ENCODE measurements at places on chromosomes 12 and 14.
A peak's percentile ranks its signal among the peaks of the same experiment; 100 is the strongest.

GRCh38 chr12:66397574-66398290 lies 95.4 kb downstream of the HELB start:
- DNase-seq, result no peak
- H3K4me3 ChIP-seq, result no peak overlapping the region
- H3K36me3 ChIP-seq, result no peaks in the 10 kb centered on the region
- no peak overlapping the region for H3K27ac ChIP-seq
- no peaks in the 10 kb centered on the region for H3K27me3 ChIP-seq

DNA sequence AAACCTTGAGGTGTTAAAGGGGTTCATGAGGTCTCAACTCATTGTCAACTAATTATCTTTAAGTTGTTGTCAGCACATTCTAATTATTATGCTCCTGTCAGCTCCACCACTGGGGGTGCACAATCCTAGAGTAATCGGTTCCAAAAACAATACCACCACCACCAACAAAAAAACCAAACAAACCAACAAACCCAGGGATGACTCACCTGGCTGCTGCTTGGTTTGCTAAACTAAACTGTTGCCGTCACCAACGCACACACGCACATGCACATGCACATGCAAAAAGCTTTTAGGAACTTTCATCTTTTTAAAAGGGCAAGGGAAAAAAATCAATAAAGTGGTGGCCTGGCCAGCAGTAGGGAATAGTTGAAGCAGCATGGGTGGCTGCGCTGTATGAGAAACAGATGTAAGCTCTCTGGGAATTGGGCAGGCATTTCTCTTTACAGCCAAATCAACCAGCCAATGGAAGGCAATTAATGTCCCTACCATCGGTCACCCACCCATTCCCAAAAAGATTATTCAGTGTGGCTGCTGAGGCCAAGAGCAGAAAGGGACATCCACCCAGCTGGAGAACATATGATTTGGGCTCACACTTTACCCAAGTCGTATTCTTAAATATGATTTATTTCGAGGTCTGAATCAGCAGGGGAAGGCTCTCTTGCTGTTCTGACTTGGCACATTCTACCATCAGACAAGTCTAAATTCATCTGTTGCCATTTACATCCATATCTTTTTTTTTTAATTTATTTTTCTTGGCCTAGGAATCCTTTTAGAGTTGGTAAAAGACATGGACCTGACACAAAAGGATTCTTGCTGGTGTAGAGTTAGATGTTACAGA lies 20.0 kb downstream of the TMEM30B start:
- no peak overlapping the region for H3K4me3 ChIP-seq
- peaks cover 23% of the 10 kb centered on the region for H3K27me3 ChIP-seq
- H3K4me1 ChIP-seq, result no peaks in the 10 kb centered on the region
- no peak for DNase-seq

DNA sequence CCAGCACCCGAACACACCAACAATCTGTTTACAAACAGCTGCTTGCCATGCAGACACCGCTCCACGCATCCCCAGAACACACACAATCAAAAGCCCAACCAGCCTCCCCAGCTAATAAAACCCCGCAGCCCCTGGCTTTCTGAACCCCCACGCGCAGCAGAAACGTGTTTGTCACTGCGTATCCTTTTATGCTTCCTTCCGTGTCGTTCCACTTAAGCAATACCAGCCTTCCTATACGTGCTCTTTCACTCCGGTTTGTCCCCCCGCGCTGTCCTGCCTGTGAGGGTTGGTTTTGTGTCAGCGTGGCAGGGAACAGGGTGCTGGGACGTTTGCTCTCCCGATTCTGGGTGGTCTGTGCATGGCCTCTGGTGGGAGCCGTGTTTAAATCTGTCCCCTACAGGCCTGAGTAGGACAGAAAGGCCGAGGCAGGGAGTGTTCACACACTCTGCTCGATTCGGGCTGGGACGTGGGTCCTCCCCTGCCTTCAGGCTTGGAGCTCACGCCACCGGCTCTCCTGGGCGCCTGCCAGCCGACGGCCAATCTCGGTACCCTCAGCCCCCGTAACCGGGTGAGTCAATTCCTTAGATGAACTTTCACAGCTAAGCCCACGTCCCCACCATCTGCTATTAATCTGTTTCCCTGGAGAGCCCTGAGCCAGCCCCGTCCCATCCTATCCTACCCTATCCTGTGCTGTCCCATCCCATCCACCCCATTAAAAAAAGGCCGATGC lies 60.0 kb downstream of the NOC4L start:
- no peak for DNase-seq
- H3K27me3 ChIP-seq, result peaks cover 14% of the 10 kb centered on the region
- no peaks in the 10 kb centered on the region for H3K4me1 ChIP-seq
- no peaks in the 10 kb centered on the region for H3K36me3 ChIP-seq

DNA sequence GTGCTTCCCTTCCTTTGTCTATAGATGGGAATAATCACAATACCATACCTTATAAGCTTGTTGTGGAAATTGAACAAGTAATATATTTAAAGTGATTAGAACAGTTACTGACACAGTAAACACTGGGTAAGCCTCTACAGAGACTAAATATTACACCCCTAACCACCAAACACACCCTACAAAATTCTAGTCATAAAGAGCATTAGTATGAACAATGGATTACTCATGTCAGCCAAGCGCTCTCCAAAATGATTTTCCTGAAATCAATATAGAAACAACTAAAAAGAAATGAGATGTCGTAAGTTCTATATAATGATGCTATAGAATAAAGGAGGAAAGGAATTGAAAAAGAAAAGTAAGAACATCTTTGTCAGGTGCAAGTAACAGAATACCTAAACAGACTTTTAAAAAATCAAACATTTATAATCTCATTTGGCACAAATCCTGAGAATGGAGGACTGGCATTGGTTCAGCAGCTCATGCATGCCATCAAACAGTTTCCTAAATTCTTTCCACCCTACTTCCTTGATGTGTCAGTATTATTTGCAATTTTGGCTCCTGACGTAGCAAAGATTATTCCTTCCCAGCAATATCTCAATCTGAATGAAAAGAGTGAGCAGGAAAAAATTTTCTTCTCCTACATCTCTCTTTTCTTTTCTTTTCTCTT lies 118.0 kb downstream of the SINHCAF start:
- H3K4me1 ChIP-seq, result peaks cover 13% of the 10 kb centered on the region
- peaks cover 9% of the 10 kb centered on the region for H3K27me3 ChIP-seq
- DNase-seq, result no peak
- no peaks in the 10 kb centered on the region for H3K36me3 ChIP-seq
- no peak overlapping the region for H3K4me3 ChIP-seq
- no peak overlapping the region for H3K27ac ChIP-seq

- H3K36me3 ChIP-seq, result no peaks in the 10 kb centered on the region
- H3K4me1 ChIP-seq, result peaks cover 13% of the 10 kb centered on the region
- DNase-seq, result no peak
- peaks cover 73% of the 10 kb centered on the region for H3K27me3 ChIP-seq
- H3K27ac ChIP-seq, result no peak overlapping the region
These were observed 1.3 kb downstream of the VASH1 start for GRCh38 chr14:76762411-76763095.

DNA sequence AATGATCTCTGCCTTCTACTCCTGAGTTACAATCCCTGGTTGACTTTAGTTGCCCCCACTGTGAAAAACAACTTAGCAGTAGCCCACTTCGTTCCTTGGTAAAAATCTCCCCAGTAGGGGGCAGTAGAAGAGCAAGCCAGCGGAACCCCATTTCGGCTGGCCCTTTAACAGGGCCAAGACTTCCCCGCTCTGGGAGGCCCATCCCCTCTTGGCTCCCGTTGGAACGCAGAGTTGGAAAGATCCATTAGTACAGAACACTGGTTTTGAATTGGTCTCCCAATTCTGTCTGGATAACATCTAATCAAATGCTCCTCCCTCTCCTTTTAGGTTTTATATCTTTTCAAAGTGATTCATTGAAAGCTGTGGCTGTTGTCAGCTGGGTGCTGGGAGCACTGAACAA lies 1133.3 kb downstream of the BCL11B start:
- peaks cover 13% of the 10 kb centered on the region for H3K27me3 ChIP-seq
- no peaks in the 10 kb centered on the region for H3K36me3 ChIP-seq
- no peak for DNase-seq
- H3K27ac ChIP-seq, result no peak overlapping the region
- H3K4me3 ChIP-seq, result no peak overlapping the region

- peaks cover 70% of the 10 kb centered on the region for H3K4me1 ChIP-seq
- no peak overlapping the region for H3K4me3 ChIP-seq
- no peaks in the 10 kb centered on the region for H3K36me3 ChIP-seq
These were observed 9.2 kb downstream of the PTGES3 start for GRCh38 chr12:56678852-56679251.

GRCh38 chr14:93012951-93013719 lies 90.2 kb downstream of the CHGA start:
- no peak overlapping the region for H3K4me3 ChIP-seq
- H3K36me3 ChIP-seq, result no peaks in the 10 kb centered on the region
- no peaks in the 10 kb centered on the region for H3K27me3 ChIP-seq
- H3K27ac ChIP-seq, result no peak overlapping the region

GRCh38 chr12:47268501-47269454 lies 189.0 kb upstream of the AMIGO2 start:
- peaks cover 59% of the 10 kb centered on the region for H3K4me1 ChIP-seq
- H3K36me3 ChIP-seq, result peaks cover 7% of the 10 kb centered on the region
- DNase-seq, result peak; percentile 30
- H3K27ac ChIP-seq, result peak overlapping the region; percentile 98

GRCh38 chr12:103848917-103849491 lies 8.0 kb upstream of the NT5DC3 start:
- no peak overlapping the region for H3K27ac ChIP-seq
- DNase-seq, result no peak
- H3K27me3 ChIP-seq, result peaks cover 4% of the 10 kb centered on the region
- H3K4me3 ChIP-seq, result no peak overlapping the region
- no peaks in the 10 kb centered on the region for H3K4me1 ChIP-seq

DNA sequence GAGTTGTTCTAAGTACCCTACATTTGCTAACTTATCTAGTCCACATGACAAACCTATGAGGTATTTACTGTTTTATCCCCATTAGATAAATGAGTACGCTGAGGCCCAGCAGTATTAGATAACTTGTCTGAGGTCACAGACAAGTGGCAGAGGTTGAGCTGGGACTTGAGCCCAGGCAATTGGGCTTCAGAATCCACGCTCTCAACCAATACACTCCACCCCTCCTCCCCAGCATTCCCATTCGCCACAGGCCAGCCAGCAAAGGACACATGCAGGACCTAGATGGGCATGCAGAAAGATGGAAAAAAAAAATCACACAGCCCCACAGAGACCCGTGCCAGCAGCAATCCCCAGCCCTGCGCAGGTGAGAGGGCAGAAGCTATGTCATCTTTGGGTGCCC lies 12.4 kb downstream of the HDAC7 start:
- no peaks in the 10 kb centered on the region for H3K27me3 ChIP-seq
- no peak for DNase-seq
- no peak overlapping the region for H3K4me3 ChIP-seq
- no peaks in the 10 kb centered on the region for H3K36me3 ChIP-seq
- peak overlapping the region; percentile 96 for H3K27ac ChIP-seq

DNA sequence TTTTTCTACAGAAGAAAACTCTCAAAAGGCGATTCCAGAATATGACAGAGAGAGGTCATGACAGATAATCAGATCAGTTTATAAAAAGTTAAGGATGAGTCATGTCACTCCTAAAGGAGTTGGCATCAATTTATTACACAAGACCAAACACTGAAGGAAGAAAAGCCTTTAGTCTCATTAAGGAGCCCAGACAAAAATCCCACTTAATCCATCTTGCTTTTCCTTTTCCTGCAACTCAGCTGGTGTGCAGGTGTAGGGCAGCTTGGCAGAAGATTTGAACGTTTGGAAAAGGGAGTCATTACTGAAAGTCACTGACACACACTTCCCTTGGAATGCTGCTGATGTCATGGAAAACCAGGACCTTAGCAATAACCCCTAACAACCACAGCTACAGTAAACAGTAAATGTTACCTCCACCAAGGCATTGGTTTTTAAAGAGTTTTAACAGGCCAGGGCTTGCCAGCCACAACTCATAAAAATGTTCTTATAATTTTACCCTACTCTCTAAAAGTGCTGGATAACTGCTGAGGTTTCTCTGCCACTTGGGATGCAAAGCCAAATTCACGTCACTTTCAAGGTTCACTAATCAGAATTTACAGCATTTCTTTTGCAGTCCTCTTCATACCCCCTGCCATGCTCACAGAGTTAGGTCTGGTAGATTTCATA lies 320.6 kb downstream of the RAD51B start:
- no peak overlapping the region for H3K4me3 ChIP-seq
- H3K27me3 ChIP-seq, result no peaks in the 10 kb centered on the region
- DNase-seq, result no peak
- H3K4me1 ChIP-seq, result peaks cover 5% of the 10 kb centered on the region
- peak overlapping the region; percentile 44 for H3K27ac ChIP-seq

- H3K4me1 ChIP-seq, result peaks cover 32% of the 10 kb centered on the region
- peaks cover 12% of the 10 kb centered on the region for H3K36me3 ChIP-seq
- H3K4me3 ChIP-seq, result no peak overlapping the region
- H3K27ac ChIP-seq, result no peak overlapping the region
These were observed 57.5 kb downstream of the FRS2 start for GRCh38 chr12:69527506-69528272.

- H3K4me3 ChIP-seq, result no peak overlapping the region
- DNase-seq, result no peak
- H3K27ac ChIP-seq, result no peak overlapping the region
- H3K36me3 ChIP-seq, result no peaks in the 10 kb centered on the region
- no peaks in the 10 kb centered on the region for H3K27me3 ChIP-seq
These were observed 31.9 kb upstream of the DUSP6 start for GRCh38 chr12:89384050-89384758.

DNA sequence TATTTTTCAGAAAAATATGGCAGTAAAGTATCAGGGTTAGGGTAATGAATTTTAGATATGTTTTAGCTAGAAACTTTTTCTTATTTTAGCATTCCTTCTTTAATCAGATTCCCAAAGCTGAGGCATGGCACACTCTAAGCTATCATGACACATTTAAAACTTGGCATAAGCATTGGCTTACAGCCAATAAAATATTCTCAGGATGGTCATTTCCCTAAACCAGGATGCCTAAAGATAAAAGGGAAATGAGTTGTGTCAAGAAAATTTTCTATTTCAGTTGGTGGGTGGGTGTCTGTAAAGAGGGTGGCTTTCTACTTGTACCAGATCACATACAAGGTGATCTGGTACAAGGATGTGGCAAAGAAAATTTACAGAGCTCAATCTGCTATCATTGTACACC lies 47.8 kb downstream of the PEBP1 start:
- H3K4me1 ChIP-seq, result peaks cover 18% of the 10 kb centered on the region
- H3K27ac ChIP-seq, result no peak overlapping the region
- no peaks in the 10 kb centered on the region for H3K27me3 ChIP-seq
- no peak for DNase-seq
- no peak overlapping the region for H3K4me3 ChIP-seq

DNA sequence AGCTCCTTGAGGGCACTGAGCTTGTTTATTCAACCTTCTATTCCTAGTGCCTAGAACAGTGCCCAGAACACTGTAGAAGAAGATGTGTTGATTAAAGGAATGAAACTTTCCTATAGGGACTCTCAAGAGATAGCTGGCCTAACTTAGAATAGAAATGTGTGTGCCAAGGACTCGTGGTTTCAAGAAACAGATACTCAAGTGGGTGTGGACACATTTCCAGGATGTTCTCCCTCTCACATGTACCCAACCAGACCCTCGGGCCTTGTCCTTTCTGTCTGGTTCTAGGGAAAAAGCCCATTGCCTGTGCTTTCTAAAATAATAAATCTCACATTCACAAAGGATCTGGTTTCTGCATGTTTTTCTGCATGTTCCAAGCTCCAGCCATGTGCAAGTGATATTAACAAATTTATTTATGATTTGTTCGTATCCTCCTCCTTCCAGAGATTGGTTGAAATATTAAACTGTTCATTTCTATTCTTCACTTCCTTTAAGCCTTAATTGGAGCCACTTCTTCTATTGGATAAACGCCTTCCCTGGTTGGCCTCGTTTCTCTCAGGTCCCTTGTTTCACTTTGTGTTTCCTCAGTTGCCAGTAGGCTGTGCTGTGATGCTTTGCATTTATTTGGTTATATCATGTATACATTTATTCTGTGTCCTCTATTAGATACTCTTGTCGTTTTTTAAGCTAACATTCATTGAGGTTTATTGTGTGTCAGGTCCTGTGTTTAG lies 89.8 kb downstream of the CRADD start:
- peaks cover 38% of the 10 kb centered on the region for H3K4me1 ChIP-seq
- H3K4me3 ChIP-seq, result no peak overlapping the region
- H3K27me3 ChIP-seq, result no peaks in the 10 kb centered on the region
- H3K36me3 ChIP-seq, result no peaks in the 10 kb centered on the region
- DNase-seq, result no peak

All from naive B cell (primary cell).